Stimulated activated naive CD4-positive, alpha-beta T cell treated with Interleukin-2 at 50 U/mL for 16 hours (primary cell): ENCODE measurements at places on chromosomes 11 and 22.

GRCh38 chr11:79807506-79807905 is 366.7 kb upstream of the TENM4 start:
- DNase-seq, result no peak

- no peak for DNase-seq
Observed at GRCh38 chr22:39299829-39300178, 19.6 kb downstream of the RPL3 start.

DNA sequence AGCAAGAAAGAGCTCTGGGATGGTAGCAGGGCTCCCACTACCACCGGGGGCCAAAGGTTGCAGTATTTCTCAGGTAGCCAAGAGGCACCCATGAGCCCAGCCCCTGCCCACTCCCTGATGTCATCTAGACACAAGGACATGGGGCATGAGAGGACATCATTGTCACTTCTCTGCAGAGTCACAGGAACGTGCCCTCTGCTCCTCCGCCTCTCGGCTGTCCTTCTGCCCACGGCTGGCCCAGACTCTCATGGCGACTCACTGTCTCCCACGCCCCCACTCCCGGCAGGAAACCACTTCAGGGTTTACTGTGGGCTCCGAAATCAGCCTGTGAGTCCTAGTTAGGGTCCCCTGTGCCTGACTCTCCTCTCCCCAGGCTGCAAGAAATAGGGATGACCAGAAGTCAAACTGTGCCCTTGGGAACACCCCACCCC is 1.8 kb upstream of the GAL start:
- DNase-seq, result no peak

DNA sequence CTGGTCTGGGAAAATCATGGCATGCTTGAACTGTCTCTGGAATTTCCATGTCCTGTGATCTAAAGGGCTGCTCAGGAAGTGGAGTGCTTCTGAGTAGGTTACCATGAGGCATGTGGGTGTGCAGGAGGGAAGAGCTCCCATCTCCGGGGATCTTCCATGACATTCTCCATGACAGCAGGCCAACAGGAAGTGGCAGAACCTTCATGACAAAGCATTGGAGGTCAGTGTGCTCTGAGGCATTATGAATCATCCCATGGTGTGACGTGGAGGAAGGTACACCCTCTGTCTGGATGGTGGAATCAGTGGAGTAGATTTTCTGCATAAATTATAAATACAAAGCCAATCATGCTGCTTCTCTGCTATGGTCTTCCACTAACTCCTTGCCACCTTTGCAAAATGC is 139.6 kb upstream of the E2F8 start:
- no peak for DNase-seq

GRCh38 chr11:117690484-117691217 is 106.4 kb downstream of the DSCAML1 start:
- DNase-seq, result no peak

- peak; percentile 70 for DNase-seq
Observed at GRCh38 chr11:118691926-118692830, 12.7 kb upstream of the TREH start.

GRCh38 chr22:46727813-46728364 is 10.2 kb downstream of the CERK start:
- DNase-seq, result no peak

GRCh38 chr11:72468289-72468688 is 34.0 kb upstream of the CLPB start:
- DNase-seq, result no peak

- no peak for DNase-seq
Observed at GRCh38 chr11:120293038-120293800, 31.9 kb upstream of the TLCD5 start.

GRCh38 chr22:49727881-49728569 is 99.6 kb downstream of the BRD1 start:
- no peak for DNase-seq

- no peak for DNase-seq
Observed at GRCh38 chr11:18789942-18790341, 1.7 kb downstream of the PTPN5 start.

GRCh38 chr11:64846998-64847666 is 2.7 kb upstream of the CDC42BPG start:
- DNase-seq, result peak; percentile 89

- no peak for DNase-seq
Observed at GRCh38 chr11:66345316-66345649, 379 bp upstream of the BRMS1 start.

- no peak for DNase-seq
Observed at GRCh38 chr11:77968337-77968736, 26.1 kb downstream of the INTS4 start.

DNA sequence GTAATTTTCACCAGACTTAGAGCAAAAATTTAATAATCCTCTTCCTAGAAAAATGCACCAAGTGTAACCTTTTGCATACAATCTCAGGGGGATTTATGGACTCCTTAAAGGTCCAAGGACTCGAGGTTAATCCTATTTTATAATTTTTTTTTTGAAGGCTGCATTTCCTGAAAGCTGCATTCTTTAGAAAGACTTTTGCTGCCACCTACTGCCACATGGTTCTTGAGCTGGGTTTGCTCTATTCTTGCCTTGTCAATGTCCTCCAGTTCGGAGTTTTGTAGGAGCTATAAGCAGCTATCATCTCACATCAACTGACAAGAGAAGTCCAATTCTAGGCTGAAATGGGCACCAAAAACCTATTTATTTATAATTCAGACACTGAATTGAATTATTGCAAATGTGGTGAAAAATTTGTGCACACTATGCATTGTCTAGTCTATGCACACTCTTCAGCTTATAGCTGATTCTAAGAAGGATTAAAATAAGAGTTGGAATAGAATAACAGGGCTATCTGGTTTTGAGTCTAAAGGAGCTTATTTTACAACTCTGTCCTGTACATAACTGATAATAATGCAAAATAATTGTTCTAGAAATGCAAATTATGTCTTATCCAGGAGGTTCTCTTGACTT is 31.3 kb downstream of the TRAF6 start:
- DNase-seq, result no peak

GRCh38 chr22:42317691-42318547 is 47.5 kb upstream of the TCF20 start:
- no peak for DNase-seq

GRCh38 chr11:129210831-129211181 is 18.7 kb upstream of the ARHGAP32 start:
- DNase-seq, result no peak

DNA sequence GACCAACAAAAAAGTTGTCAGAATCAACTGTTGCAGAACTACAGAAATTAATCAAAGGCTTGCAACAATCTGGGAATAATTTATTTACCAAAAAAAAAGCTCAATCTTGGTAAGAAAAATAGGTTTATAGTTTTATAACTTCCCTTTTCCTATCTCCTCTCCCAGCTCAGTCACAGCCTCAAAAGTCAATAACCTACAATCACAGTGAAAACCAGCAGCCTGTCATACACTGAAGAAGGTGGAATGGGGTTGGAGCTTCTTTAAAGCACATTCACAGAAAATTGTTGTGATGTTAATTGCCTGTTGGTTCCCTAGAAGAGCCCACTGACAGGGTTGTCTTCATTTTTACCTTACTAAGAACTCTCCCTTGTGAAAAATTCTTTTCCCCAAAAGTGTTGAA is 50.7 kb upstream of the CEP126 start:
- no peak for DNase-seq

GRCh38 chr11:45805305-45806071 is 539 bp downstream of the SLC35C1 start:
- no peak for DNase-seq
